ENCODE measurements at places on chromosomes 4 and X.

GRCh38 chrX:74492720-74493201, 71.5 kb downstream of the SLC16A2 start:
- DNase-seq = no peak

DNA sequence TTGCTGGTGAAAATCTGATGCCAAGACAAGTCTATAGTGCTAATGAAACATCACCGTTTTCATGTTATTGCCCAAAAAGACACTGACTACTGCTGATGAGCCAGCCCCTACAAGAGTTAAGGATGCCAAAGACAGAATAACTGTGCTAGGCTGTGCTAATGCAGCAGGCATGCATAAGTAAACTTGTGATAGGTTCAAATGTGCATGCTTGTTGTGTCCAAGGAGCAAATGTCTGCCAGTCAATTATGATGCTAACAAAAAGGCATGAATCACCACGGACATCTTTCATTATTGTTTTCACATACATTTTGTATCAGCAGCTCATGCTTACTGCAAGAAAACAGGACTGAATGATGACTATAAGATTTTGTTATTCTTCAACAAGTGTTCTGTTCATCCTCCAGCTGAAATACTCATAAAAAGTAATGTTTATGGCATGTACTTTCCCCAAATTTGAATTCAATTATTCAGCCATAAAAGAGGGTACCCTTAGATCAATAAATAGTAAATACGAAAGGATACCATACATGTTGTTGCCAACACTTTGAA, 306.9 kb upstream of the ARSJ start:
- no peak for DNase-seq

GRCh38 chr4:43846111-43846587, 602.5 kb downstream of the KCTD8 start:
- DNase-seq = no peak

DNA sequence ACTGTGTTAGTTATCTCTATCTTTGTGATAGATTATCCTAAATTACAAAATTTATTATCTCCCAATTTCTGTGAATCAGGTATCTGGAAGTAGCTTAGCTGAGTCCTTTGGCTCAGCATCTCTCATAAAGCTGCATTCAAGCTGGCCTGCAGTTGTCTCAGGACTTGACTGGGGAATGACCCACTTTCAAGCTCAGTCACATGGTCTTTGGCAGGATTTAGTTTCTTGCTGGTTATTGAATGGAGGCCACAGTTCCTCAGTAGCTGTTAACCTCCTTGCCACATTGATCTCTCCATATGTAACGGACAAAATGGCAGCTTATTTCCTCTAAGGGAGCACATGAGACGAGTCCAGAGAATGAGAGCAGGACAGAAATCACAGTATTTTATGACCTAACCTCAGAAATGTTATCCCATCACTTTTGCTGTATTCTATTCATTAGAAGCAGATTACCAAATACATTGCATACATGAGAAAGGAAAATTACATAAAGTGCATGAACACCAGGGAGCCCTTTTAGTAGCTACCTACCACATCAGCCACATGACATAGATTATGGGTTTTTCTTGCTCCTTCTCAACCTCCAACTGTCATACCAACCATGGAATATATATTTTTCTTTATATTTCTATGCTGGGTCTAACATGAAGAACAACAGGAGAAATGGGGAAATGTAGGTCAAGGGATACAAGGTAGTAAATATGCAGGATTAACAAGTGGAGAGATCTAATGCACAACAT, 730.1 kb downstream of the CCSER1 start:
- DNase-seq = no peak

DNA sequence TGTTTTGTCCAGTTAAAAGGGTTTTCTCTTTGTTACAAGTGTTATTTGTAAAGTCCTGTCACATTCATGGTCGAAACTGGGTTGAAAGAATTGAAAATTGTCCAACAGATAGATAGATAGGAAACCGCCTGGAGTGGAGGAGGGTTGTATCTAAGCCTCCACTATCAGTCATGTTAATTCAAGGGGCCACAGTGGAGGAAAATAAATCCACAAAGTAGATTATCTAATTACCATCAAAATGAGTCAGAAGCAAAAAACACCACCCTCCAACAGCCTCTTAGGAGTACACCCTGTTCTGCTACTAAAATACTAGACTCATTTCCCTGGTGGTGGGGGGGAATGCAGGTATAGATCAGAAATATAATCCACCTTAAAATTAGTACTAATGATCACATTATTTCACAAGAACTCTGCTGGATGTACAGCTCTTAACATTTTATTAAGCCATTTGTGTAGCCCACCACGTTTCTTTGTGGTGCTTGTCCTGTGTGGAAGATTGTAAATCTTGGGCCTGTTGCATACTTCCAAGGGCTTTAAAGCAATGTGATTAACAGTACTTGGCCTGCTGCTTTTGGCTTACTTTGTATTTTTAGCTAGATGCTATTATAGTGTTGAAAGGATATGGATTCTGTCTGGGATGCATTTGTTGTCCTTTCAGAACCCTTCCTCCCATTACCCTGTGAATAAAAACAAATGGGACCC, 26.8 kb downstream of the RBBP7 start:
- no peak for DNase-seq

Data from germinal center (tissue), 1 donor.